Islet precursor cell (in vitro differentiated cells): ENCODE measurements at places on chromosomes 13 and 19.

- no peak for DNase-seq
Observed at GRCh38 chr13:90690458-90691080, 656.9 kb upstream of the MIR17HG start.

DNA sequence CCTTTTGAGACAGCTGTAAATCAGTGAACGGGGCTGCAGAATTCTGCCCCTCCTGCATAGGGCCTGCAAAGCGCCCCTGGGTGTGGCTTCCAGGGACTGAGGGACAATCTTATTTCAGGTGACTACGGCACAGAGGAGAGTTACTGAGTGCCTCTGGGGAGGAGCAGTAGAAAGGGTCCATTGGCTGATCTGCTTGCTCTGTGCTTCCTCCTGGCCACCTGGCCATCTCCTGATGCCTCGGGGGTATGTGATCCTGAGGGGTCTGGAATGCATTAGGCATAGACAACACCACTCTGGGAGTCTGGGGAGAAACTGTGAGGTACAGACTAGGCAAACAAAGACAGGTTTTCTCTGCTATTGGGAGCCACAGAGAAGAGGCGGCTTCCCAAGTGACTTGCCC is 2.8 kb downstream of the KCTD15 start:
- DNase-seq = peak; percentile 92

DNA sequence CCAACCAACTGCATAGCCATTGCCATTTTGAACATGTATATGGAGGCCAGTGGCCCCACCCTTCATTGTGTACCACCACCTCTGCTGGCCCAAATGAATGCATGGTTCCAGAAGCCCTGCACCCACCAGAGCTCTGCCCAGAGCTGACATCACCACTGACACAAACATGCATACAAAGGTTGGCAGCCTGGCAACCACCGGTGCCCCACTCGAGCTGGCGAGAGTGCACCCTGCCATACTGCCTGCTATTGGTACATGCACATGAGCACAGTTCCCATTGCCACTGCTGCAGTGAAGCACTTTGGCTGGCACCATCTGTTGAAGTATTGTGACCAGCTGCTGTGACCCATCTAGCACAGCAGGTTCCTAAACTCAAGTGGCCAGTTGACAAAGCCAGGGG is 1564.9 kb downstream of the OLFM4 start:
- DNase-seq = no peak

- DNase-seq = peak; percentile 95
Observed at GRCh38 chr13:93227878-93228642, 1.5 kb downstream of the GPC6 start.

- DNase-seq = no peak
Observed at GRCh38 chr19:18073197-18073596, 13.5 kb downstream of the IL12RB1 start.

DNA sequence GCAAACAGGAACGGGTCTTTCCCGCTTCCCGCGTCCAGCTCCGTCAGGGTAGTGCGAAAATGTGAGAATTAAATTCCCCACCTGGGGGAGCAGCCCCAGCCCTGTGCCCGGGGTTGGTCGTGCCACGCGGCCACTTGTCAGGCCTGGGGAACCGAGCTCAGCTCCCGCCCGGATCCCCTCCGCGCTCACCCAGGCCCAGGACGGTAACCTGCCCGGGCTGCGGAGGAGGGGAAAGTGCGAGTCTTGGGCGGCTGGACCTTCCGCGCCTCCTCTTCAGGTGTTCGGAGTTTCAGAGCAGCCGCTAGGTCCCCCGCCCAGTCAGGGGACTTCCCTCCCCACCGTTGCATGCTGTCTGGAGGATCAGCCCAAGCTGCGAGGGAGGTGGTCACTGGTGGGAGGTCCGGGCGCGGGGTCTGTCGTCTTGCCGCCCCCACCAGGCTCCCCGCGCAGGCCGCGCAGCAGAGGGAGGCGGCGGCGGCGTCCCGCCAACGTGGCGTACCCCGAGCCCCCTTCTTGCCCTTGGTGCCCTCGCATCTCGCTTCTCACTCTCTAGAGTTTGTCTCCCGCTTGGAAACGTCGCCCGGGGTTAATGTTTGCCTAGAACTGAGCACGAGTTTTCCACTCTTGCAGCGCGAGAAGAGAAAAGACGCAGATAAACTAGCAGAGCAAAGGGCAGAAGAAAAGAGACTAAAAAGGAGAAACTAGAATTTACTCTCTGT is 8.1 kb downstream of the URAD start:
- DNase-seq = no peak

GRCh38 chr19:31160336-31160926 is 188.8 kb downstream of the TSHZ3 start:
- DNase-seq = no peak

GRCh38 chr19:4347521-4347920 is 4.2 kb downstream of the MPND start:
- no peak for DNase-seq

GRCh38 chr13:77986713-77987112 is 68.1 kb upstream of the EDNRB start:
- DNase-seq = no peak

GRCh38 chr19:24046550-24046949 is 40.4 kb upstream of the ZNF254 start:
- no peak for DNase-seq

DNA sequence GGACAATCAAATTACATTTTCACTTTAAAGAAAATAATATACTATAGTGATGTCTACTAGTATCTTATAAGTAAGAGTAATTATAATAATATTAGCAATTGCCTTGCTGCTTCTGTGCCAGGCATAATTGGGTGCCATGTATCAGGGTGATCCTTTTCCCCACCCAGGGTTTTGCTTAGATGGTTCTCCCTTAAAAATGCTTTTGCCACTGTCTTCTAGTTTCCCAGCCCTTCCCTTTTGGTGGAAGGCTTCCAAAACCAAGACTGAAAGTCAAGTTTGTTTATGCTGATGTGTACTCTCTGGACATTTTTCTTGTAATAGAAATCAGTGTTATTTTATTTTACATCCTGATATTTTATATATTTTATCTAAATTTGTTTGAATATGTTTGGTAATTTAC is 77.8 kb downstream of the ITGBL1 start:
- DNase-seq = no peak

DNA sequence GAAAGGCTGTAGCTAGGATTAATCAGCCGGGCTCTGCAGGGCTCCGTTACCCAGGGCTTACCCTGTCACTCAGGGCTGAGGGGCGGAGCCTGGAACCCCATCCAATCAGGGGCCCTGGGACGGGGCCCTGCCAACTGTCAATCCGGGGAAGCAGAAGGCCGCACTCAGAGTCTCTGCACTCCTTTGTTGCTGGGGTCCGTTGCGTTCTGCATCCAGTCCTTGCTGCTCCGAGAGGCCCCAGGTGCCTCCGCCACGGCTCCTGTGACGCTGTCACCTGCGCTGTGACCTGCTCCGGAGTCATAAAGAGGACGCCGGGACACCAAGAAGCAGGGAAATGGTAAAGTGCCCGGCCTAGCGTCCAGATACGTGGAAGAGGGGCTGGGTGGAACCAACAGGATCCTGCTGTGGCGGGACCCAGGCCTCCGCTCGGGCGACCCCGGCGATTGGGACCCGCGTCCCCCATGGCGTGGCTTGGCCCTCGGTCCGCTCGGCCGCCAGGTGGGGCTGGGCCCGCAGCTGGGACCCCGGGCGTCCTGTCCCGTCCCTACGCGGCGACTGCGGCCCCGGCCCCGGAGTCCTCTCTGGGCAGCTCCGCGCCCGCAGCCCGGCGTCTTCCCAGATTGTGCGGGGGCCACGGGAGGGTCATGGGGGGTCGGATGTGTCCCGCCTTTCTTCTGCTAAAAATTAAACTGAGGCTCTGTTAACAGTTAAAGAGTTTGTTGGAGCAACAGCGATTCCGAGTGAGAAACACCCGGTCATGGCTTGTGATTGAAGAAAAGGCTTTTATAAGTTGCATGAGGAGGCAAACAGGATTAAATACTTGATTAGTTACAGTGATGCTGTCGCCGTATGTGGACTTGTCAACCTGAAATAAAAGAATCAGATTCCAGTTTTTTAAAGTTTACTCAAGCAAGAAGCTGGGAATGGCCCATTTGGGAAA is at the start of gene ZNF491:
ZNF491 (plus strand) TSS at position 133 of the 940 bp plus-strand sequence. CDS start 7,431 bp downstream, outside the sequence.
- DNase-seq = peak; percentile 96

DNA sequence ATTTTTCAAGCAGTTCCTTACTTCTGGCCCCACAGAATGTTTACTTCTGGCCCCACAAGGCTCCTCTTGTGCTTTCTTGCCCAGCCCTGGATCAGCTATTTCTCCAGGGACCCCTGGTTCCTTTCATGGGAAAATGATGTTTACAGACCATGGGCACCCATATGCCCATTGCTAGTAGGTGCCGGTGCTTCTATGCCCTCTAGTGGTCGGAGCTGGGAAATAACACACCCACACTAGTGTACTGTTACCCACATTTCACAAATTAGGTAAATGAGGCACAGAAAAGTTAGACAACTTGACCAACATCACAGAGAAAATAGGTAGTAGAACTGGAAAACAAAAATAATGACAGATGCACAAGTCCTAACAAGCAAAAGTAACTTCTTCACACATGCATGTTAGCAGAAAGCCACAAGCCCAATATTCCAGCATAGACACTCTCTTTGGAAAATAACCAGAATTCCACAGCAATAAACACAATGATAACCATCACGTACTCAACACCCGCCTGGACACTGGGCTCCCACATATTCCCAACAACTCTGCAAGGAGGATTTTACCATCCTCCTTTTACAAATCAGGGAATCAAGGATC is 1.3 kb upstream of the CEACAM6 start:
- no peak for DNase-seq

DNA sequence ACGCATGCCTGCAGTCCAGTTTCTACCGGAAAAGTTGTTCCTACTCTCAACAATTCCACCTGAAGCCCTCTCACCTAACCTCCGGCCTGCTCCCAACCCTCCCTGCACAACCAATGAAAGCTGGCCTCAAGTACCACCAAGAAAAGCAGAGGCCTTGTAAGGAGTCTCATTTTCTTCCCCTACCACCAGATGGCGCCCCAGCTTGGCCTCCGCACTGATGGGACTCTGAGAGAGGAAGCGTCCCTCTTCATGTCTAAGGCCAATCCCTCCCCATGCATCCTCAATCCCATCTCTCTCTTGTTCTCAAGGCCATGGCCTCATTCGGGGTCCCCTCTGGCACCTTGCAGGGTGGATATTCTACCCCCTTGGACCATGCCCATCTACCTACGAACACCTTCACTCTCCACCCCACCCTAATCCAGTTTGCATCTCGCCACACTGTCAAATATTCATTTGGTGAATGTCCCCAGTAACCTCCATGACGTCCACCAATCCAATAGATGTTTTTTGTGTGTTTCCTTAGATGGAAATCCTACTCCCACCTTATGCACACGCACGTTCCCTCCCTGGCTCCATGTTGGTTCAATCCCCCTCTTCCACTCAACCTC is 412.8 kb downstream of the ZNF536 start:
- DNase-seq = peak; percentile 77

DNA sequence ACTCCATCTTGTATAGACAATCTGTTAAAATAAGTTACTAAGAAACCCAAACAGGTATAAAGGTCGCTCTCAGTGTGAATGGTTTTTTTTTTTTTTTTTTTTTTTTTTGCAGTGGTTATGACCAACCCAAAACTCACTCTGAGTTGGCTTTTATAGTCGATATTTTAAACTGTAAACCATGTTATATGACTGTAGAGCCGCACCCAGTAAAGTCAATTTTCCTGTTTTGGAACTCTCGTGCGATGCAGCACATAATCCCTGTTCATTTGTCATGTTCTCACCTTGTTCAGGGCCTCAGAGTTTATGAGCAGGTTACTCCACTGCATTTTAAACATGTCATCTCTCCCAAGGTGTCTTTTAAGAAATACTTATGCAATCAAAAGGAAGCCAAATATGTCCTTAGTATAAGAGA is 112.5 kb downstream of the KLF5 start:
- no peak for DNase-seq

- no peak for DNase-seq
Observed at GRCh38 chr13:46799139-46799538, 2.2 kb upstream of the ESD start.

DNA sequence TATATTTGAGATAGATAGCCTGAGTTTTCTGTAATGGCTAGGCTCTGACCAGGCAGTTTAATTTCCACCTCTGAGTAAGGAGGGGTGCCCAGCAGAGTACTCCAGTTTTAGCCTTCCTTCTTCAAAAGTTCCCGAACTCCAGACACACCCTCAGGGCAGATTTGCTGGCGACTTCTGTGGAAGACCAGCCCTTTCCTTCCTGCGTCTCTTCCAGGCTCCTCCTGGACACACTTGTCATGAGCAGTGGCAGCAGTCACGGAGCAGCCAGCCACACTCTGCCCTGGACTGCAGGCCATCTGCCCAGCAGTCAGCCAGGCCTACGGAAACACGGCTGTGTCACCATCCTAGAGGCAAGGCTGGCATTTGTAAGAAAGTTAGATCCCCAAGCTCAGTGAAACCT is 6.6 kb upstream of the FLT1 start:
- DNase-seq = peak; percentile 97

DNA sequence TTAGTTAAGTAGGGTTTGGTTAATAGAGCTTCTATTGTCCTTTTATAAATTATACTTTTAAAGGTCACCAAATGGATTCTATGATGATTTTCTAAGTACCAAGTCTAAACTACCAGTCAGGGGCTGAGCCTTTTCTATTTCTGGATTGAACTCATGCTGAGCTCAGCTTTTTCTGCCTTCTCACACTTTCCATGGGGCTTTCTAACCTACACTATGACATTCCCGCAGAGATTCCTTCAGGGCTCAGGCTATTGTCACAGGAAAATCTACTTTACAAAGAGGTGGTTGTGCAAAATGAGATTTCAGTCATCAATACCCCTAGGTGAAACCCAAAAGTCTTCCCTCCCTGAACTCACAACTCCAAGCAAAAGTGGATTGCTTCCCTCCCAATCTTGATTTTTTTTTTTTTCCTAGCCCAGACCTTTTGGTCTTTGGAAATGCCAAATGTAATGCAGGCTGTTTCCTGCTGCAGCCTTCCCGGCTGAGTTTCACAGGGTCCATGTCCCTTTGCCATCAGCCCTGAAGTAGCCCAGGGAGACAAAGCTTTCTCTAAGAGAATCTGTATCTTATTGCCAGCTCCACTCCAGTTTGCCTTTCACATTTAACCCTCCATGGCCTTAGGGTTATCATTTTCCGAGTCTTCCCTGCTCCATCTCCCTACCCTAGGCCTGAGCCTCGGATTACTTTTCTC is 13.6 kb downstream of the C13orf42 start:
- no peak for DNase-seq

DNA sequence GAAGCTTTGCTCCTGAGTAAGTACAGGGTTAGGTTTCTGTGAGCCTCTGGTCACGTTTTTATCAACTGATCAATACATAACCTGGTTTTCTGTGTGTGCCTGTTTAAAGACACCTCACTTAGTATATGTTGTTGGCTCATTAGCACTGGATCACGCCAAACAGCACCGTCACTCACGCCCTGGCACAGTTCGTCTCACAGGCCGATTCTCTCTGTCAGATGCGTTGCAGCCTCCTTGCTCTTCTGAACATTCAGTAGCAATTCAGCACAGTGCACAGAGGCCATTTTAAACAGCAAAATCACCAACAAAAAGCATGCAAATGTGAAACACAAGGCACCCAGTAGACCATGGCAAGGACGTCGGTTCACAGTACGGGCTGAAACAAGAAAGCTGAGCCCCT is 288.5 kb downstream of the IRS2 start:
- DNase-seq = no peak

GRCh38 chr13:20521364-20522115 is 4.1 kb downstream of the CRYL1 start:
- DNase-seq = no peak
